ENCODE measurements at places on chromosomes 7 and 10. TPM values are rescaled to one million over a fixed set of nuclear protein-coding genes. Genes with fewer than 3 reads are reported as not detected.

Gene CRPPA
- 0.66 TPM for total RNA-seq

Gene THSD7A
- total RNA-seq: 0.68 TPM

Gene CREB5
- 1.1 TPM for total RNA-seq

Gene TAS2R5
- 0.90 TPM for total RNA-seq

Gene WASHC2A
- total RNA-seq: 24.6 TPM

Gene PON1
- 0.26 TPM for total RNA-seq

Gene XRCC2
- total RNA-seq: 21.2 TPM

Gene LRGUK
- 3.0 TPM for total RNA-seq

Gene MARCHF5
- total RNA-seq: 32.2 TPM

Gene WNT8B
- 1.1 TPM for total RNA-seq

Gene TMEM209
- total RNA-seq: 21.0 TPM

- no peak overlapping the region for H3K27ac ChIP-seq
- peaks cover 25% of the 10 kb centered on the region for H3K36me3 ChIP-seq
- DNase-seq: no peak
- H3K27me3 ChIP-seq: no peaks in the 10 kb centered on the region
- H3K4me1 ChIP-seq: no peaks in the 10 kb centered on the region
Measured at GRCh38 chr7:85175217-85175616, 11.6 kb downstream of the SEMA3D start.

GRCh38 chr7:98724591-98724990 is 107.5 kb downstream of the NPTX2 start:
- no peak overlapping the region for H3K27ac ChIP-seq
- H3K4me3 ChIP-seq: no peak overlapping the region
- H3K36me3 ChIP-seq: no peaks in the 10 kb centered on the region
- peaks cover 26% of the 10 kb centered on the region for H3K4me1 ChIP-seq
- no peaks in the 10 kb centered on the region for H3K27me3 ChIP-seq
- no peak for DNase-seq

GRCh38 chr7:51021906-51022570 is 239.3 kb upstream of the GRB10 start:
- H3K4me1 ChIP-seq: peaks cover 7% of the 10 kb centered on the region
- no peak for DNase-seq
- H3K27ac ChIP-seq: no peak overlapping the region
- H3K4me3 ChIP-seq: no peak overlapping the region

DNA sequence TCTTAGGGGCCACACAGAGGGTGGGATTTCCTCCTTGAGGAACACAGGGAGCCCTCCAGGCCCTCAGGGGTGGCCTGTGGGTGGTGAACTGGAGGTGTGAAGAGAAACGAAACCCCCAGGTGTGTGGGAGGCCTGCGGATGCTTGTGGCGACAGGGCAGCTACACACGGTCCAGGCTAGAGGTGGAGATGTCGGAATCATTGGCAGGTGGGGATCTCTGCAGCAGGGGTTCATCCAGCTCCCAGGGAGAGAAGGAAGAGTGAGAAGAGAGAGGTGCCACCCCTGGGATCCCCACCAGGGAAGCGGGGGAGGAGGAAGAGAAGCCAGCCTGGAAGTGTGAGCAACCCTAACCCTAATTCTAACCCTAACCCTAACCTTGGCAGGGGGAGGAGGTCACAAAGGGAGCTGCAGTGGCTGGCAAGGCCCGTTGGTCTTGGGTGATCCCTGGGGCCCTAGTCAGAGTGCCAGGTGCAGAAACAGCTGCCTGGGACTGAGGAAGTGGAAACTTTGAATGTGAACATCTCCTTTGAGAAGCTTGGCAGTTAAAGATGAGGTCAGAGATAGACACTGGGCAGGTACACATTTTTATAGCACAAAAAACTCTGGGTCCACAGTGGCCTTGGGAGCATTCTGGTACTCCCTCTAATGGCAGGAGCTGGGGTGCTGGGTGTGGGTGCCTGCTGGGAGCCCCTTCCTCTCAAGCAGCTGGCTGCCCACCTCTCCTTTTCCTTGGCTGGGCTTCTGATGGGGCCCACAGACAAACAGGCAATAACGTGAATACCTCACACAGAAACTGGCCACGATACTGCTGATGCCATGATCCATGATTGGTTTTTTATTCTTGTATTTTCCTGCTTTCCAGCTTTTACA is 6.8 kb upstream of the AEBP1 start:
- H3K27me3 ChIP-seq: peaks cover 12% of the 10 kb centered on the region
- no peak overlapping the region for H3K4me3 ChIP-seq
- DNase-seq: no peak
- H3K4me1 ChIP-seq: 0 out of 2 replicates have a peak, but pooled peaks cover 3% of the 10 kb centered on the region

- no peaks in the 10 kb centered on the region for H3K27me3 ChIP-seq
- no peak overlapping the region for H3K4me3 ChIP-seq
- no peak overlapping the region for H3K27ac ChIP-seq
- peaks cover 14% of the 10 kb centered on the region for H3K4me1 ChIP-seq
- no peaks in the 10 kb centered on the region for H3K36me3 ChIP-seq
Measured at GRCh38 chr10:3811291-3811870, 26.4 kb upstream of the KLF6 start.

DNA sequence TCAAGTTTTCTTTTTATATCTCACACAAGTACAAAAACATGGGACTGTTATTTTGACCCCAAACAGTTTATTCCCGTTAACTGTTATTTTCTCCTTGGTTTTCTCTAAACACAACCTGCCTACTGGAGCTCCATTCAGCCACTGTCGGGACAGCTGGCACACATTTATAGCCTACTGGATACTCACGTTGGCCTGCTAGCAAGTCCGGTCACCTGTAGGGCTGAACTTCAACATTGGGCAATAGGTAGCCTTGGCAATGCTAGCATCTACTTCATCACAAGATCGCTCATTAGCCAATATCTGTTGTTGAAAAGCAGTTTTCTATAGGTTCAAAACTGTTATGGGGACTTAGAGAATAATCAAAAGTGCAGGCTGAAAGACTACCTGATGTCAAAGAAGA is 32.3 kb downstream of the RHOBTB1 start:
- H3K4me3 ChIP-seq: no peak overlapping the region
- H3K4me1 ChIP-seq: peaks cover 2% of the 10 kb centered on the region
- peaks cover 11% of the 10 kb centered on the region for H3K36me3 ChIP-seq
- no peak overlapping the region for H3K27ac ChIP-seq
- H3K27me3 ChIP-seq: no peaks in the 10 kb centered on the region

- H3K36me3 ChIP-seq: no peaks in the 10 kb centered on the region
- peaks cover 9% of the 10 kb centered on the region for H3K4me1 ChIP-seq
- H3K4me3 ChIP-seq: peak overlapping the region; percentile 53
- no peak overlapping the region for H3K27ac ChIP-seq
- H3K27me3 ChIP-seq: peaks cover 17% of the 10 kb centered on the region
Measured at GRCh38 chr10:102400076-102400475, 4.6 kb downstream of the NFKB2 start.

DNA sequence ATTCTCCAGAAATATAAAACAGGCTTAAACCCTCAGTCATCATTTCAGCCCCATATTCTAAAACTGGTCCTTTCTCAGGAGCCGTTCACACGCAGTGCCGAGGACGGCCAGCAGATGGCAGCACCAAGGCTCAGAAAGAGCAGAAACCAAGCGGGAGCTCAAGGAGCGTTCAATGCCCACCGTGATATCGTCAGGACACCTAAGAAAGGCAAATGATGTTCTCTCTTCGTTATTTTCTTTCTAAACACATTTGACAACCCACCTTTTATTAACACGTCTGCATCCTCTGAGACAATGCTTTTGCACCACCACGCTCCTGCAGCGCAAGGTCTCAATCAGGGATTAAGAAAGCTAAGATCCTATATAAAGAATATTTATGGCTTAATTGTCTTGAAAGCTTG is 45.7 kb upstream of the RBM33 start:
- no peaks in the 10 kb centered on the region for H3K27me3 ChIP-seq
- H3K4me3 ChIP-seq: no peak overlapping the region
- H3K36me3 ChIP-seq: no peaks in the 10 kb centered on the region

- DNase-seq: peak; percentile 49
- no peak overlapping the region for H3K27ac ChIP-seq
- H3K36me3 ChIP-seq: 0 out of 2 replicates have a peak, but pooled peaks cover 3% of the 10 kb centered on the region
- H3K4me1 ChIP-seq: peaks cover 51% of the 10 kb centered on the region
- H3K27me3 ChIP-seq: peaks cover 100% of the 10 kb centered on the region
Measured at GRCh38 chr7:27188386-27189294, 3.6 kb upstream of the HOXA11 start.

GRCh38 chr10:93994438-93994801 is 689 bp downstream of the PLCE1 start:
- no peak for DNase-seq
- H3K4me1 ChIP-seq: peaks cover 16% of the 10 kb centered on the region
- H3K36me3 ChIP-seq: no peaks in the 10 kb centered on the region
- H3K27ac ChIP-seq: no peak overlapping the region
- H3K27me3 ChIP-seq: peaks cover 87% of the 10 kb centered on the region

DNA sequence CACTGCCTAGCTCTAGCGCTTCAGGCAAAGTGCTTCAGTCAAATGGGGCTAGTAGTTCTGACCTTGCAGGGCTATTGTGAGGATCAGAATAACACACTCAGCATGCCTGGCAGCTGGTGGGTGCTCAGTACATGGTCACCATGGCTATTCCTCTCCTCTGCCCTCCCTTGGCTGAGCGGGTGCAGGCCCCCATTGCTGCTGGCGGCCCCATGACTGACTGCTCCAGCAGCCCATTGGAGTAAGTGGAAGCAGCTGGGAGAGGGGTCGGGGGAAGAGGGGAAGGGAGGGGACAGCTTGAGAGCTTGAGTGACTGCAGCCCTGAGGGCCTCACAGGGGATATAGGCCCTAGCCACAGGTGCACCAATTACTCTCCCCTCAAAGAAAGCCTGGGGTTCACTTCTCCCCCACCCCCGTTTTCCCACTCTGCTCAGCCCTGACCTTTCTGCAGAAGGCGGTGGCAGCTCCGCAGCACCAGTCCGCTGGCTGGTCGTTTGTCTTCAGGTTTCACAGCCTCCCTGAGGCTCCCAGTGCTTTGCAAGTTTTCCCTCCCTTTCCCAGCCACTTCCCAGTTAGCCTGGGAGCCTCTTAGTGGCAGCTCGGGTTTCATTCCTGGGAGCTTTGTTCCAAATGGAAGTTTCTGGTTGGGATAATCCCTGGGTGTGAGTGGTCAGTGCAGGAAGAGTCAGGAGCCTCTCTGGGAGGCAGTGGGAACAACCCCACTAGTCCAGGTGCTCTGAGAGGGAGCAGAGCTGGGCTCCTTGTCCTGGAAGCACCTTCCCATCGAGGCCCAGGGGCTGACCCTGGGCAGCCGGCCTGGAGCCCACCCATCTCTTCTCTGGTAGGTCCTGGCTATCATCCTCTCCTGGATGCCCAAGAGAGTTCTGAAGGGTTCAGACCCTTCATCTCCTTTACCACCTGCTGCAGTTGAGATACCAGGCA is 16.3 kb downstream of the FGF8 start:
- H3K36me3 ChIP-seq: no peaks in the 10 kb centered on the region
- no peak overlapping the region for H3K27ac ChIP-seq
- DNase-seq: no peak
- no peak overlapping the region for H3K4me3 ChIP-seq
- peaks cover 11% of the 10 kb centered on the region for H3K27me3 ChIP-seq

GRCh38 chr7:55209366-55209765 is 155.8 kb upstream of the LANCL2 start:
- peaks cover 13% of the 10 kb centered on the region for H3K4me1 ChIP-seq
- no peaks in the 10 kb centered on the region for H3K27me3 ChIP-seq
- H3K27ac ChIP-seq: no peak overlapping the region
- peaks cover 3% of the 10 kb centered on the region for H3K36me3 ChIP-seq
- no peak for DNase-seq

GRCh38 chr7:96822824-96823223 is 113.2 kb upstream of the SEM1 start:
- no peaks in the 10 kb centered on the region for H3K4me1 ChIP-seq
- no peak overlapping the region for H3K4me3 ChIP-seq
- H3K27me3 ChIP-seq: no peaks in the 10 kb centered on the region
- no peak overlapping the region for H3K27ac ChIP-seq
- no peak for DNase-seq

- no peak overlapping the region for H3K4me3 ChIP-seq
- DNase-seq: no peak
- H3K36me3 ChIP-seq: peaks cover 11% of the 10 kb centered on the region
- H3K27ac ChIP-seq: no peak overlapping the region
- no peaks in the 10 kb centered on the region for H3K27me3 ChIP-seq
- peaks cover 4% of the 10 kb centered on the region for H3K4me1 ChIP-seq
Measured at GRCh38 chr10:98236862-98237261, 31.1 kb downstream of the LOXL4 start.

- H3K36me3 ChIP-seq: peaks cover 3% of the 10 kb centered on the region
- H3K4me3 ChIP-seq: peak overlapping the region; percentile 91
Measured at GRCh38 chr7:99505324-99505662, 831 bp downstream of the ZKSCAN5 start.

GRCh38 chr7:70573696-70574095 is 558.2 kb upstream of the GALNT17 start:
- no peak overlapping the region for H3K4me3 ChIP-seq
- H3K4me1 ChIP-seq: peaks cover 12% of the 10 kb centered on the region
- H3K27me3 ChIP-seq: peaks cover 32% of the 10 kb centered on the region

GRCh38 chr10:53899463-53900160 is 901.4 kb downstream of the PCDH15 start:
- no peak overlapping the region for H3K27ac ChIP-seq
- H3K27me3 ChIP-seq: no peaks in the 10 kb centered on the region
- no peak for DNase-seq
- peaks cover 3% of the 10 kb centered on the region for H3K36me3 ChIP-seq
- no peak overlapping the region for H3K4me3 ChIP-seq

GRCh38 chr10:131812736-131813604 is 87.8 kb upstream of the PPP2R2D start:
- no peaks in the 10 kb centered on the region for H3K27me3 ChIP-seq
- H3K4me1 ChIP-seq: peaks cover 23% of the 10 kb centered on the region
- H3K36me3 ChIP-seq: no peaks in the 10 kb centered on the region
- H3K4me3 ChIP-seq: no peak overlapping the region
